Upper lobe of right lung (tissue), 1 donor: ENCODE measurements at places on chromosomes 5 and 9. TPM values are rescaled to one million over a fixed set of nuclear protein-coding genes. Genes with fewer than 3 reads are reported as not detected.

DNA sequence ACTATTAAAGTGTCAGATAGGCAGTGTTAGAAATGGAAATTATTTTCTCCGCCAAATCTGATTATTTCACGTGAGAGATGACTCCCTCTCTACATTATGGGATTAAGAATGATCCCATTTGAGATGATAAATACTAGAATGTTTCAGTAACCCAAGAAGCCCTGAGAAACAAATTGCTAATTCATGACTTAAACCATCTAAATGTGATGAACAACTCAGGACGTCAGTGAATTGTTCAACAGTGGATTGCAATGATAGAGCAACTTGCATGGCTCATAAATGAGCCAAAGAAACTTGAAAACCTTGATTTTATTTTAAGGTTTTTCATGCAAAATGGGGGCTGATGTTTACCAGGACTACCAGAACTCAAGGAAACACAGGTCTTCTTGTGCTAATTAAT is 350.5 kb upstream of the WWC1 start:
- H3K4me1 ChIP-seq, result no peaks in the 10 kb centered on the region
- H3K4me3 ChIP-seq, result no peak overlapping the region
- no peaks in the 10 kb centered on the region for H3K36me3 ChIP-seq
- H3K27me3 ChIP-seq, result no peaks in the 10 kb centered on the region
- H3K27ac ChIP-seq, result no peak overlapping the region

- no peak overlapping the region for H3K27ac ChIP-seq
- no peaks in the 10 kb centered on the region for H3K36me3 ChIP-seq
- no peak overlapping the region for H3K4me3 ChIP-seq
- H3K27me3 ChIP-seq, result no peaks in the 10 kb centered on the region
Measured at GRCh38 chr5:178839319-178839704, 20.4 kb upstream of the ZNF354B start.

DNA sequence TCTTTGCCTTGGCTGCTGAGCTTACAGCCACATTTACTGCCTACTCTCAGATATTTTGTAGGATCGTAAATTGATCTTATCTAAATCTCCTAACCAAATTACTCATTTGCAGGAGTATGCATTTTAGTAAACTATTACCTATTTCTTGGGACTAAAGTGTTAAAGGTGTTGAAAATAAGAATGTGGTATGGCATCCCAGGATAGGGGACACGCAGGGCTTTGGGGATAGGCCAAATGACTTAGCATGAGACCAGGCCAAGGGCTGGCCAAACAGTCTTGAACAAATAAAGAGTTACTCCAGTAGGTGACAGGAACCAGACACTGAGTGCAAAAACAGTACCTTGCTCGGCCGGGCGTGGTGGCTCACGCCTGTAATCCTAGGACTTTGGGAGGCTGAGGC is 25.1 kb downstream of the TBC1D2 start:
- DNase-seq, result peak; percentile 43
- no peak overlapping the region for H3K27ac ChIP-seq
- peaks cover 84% of the 10 kb centered on the region for H3K36me3 ChIP-seq
- H3K4me1 ChIP-seq, result peaks cover 6% of the 10 kb centered on the region
- H3K4me3 ChIP-seq, result no peak overlapping the region

The SPINK13 gene
- not detected for total RNA-seq

The LURAP1L gene
- 32.3 TPM for total RNA-seq

The MARVELD2 gene
- total RNA-seq, result 32.4 TPM

The SLC6A3 gene
- total RNA-seq, result 0.52 TPM

The OBP2B gene
- total RNA-seq, result not detected
